ENCODE measurements at places on chromosomes 13 and 19. TPM values are rescaled to one million over a fixed set of nuclear protein-coding genes. Genes with fewer than 3 reads are reported as not detected.

The TDRD3 gene
- total RNA-seq = 22.5 TPM

GRCh38 chr13:21625366-21625765 is 21.4 kb upstream of the MICU2 start:
- no peak for DNase-seq

DNA sequence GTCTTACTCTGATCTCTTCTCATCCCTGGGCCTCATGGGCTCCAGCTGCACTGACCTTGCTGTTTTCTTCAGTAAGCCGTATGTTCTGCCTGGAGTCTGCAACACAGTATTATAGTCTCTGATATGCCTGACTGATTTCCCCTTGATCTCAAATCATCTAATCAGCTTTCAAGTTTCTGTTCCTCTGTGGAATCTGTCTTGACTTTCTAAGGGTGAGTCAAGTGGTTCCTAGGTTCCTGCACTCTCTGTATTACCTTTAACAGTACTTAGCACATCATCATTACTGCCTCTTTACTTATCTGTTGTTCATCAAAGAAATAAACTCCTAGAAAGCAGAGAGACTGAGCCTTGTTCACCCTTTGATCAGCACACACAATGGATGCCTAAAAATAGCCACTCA is 350.7 kb downstream of the LMO7 start:
- no peak for DNase-seq

The PALM3 gene
- total RNA-seq = not detected

DNA sequence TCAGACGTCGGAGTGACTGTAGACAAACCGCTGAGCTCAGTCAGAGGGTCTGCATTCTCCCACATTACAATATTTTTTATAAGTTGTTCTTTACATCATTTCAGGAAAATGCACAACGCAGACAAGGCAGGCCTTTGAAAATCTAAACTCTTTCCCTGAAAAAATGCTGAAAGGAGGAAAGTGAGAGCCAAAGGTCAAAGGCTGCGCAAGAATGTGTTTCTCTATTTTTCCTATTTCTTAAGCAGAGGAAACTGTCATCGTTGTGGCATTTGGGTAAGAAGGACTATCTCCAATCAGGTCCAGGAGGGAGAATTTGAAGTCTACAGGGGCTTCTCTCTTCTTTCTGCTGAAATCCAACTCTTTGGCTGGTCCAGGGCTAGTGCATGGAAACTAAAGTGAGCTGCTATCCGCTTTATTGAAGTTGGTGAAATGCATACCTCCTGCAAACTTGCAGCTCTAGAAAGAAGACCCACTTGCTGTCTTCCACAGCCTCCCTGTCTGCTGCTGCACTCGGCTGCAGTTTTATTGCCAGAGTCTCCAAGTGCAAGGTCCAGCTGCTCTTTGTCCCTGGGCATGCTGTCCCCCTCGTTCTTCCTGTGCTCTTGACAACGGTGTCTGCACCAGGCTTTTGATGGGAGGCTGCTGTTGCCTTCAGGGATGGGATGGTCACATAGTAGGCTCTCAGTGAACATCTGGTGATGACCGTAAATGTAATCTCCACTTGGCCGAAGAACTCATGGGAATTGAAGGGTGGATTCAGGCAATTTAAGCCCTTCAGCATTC is 31.2 kb downstream of the ZNF536 start:
- DNase-seq = no peak

The RPS28 gene
- total RNA-seq = 3,149 TPM

The USHBP1 gene
- 0.42 TPM for total RNA-seq

The ARHGAP45 gene
- total RNA-seq = 312 TPM

The CYP4F12 gene
- total RNA-seq = not detected

- DNase-seq = no peak
Measured at GRCh38 chr13:107138486-107138885, 570.5 kb upstream of the ARGLU1 start.

- peak; percentile 89 for DNase-seq
Measured at GRCh38 chr19:19170053-19170872, at the start of gene MEF2B. Gene MEF2B (minus strand): TSS chr19:19170263. CDS start chr19:19150735, 19,528 bp downstream.

DNA sequence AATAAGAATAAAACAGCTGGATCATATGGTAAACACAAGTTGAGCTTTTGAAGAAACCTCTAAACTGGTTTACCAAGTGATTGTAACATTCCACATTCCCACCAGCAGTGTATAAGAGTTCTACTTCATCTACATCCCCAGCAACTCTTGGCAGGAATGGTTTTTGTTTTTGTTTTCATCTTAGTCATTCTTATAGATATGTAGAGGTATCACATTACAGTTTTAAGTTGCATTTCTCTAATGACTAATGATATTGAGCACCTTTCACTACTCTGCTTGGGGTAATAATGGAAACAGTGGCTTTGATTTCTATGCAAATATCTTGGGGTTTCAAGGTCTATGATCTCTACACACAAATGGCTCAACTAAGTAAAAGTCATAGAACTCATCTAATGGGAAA is 614.5 kb downstream of the TBC1D4 start:
- no peak for DNase-seq

The ADGRE2 gene
- 0.91 TPM for total RNA-seq

GRCh38 chr13:83221813-83222241 is 660.4 kb downstream of the SLITRK1 start:
- DNase-seq = no peak

DNA sequence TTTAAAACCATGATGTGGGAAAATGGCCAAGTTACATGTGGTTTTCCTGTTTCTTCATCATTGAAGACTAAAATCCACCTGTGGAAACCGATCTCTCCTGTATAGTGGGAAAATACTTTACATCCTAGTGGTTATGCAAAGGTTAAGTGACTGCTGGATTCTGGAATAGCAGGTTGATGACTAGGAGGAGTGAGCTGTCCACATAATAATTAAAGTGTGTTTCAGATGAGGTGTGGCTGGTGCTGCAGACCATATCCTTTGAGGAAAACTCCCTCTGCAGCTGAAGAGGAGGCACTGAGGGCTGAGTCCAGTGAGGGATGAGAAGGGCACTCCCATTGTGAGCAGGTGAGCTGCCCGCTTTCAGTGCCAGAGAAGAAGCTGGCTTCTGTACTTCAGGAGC is 43.2 kb downstream of the DCLK1 start:
- no peak for DNase-seq
